Ecto neural progenitor cell (in vitro differentiated cells): ENCODE measurements at places on chromosomes 2 and 18.
A peak's percentile ranks its signal among the peaks of the same experiment; 100 is the strongest.

DNA sequence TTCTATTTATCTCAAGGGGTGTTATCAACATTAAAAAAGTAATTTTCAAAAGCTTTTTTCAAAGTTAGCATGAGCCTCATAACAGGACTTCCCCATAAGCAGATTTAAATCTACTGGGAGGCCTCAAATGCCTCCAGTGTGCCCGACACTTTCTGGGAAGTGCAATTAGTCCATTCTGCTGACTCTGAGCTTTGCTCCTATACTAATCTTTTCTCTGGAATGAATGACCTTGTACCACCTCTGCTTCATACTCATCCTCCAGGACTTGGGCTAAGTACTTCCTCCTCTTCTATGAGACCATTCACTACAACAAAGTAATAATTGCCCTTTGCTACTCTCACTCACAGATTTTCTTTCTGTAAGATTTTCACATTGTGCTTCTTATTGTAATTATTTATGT lies 111.1 kb downstream of the RIT2 start:
- no peak for DNase-seq

- peak; percentile 64 for DNase-seq
These were observed 97.9 kb upstream of the IL1R2 start for GRCh38 chr2:101893681-101894381.

DNA sequence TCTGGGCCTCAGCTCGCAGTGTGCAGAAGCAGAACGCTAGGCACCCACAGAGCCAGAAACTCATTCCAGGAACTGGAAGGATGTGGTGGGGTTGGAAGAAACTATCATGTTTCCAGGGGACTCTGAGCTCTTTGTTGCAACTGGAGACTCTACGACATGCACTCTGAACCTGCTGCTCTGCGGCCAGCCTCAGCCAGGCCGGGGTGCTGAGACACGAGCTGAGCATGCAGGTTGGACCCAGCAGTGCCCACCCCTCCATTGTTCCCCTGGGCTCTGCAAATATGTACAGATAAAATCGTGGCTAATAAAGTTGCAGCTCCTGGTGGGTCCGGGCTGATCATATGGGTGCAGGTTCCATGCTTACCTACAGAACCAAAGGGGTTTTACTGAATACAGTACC lies 37.6 kb upstream of the ARL4C start:
- DNase-seq: no peak

DNA sequence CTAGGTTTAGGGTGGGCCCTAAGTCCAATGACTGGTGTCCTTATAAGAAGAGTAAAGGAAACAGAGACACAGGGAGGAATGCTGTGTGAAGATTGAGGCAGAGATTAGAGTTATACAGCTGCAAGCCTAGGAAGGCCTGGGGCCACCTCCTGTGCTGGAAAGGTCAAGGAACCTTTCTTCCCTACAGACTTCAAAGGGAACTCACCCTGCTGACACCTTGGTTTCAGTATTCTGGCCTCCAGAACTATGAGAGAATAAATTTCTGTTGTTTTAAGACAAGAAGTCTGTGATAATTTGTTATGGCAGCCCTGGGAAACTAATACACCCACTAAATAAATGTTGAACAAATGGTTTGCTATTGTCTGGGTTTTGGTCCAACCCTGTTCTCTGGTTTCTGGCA lies 102.3 kb upstream of the NEUROD1 start:
- DNase-seq: no peak

GRCh38 chr2:86441392-86441881 lies 266 bp downstream of the KDM3A start:
- DNase-seq: no peak

DNA sequence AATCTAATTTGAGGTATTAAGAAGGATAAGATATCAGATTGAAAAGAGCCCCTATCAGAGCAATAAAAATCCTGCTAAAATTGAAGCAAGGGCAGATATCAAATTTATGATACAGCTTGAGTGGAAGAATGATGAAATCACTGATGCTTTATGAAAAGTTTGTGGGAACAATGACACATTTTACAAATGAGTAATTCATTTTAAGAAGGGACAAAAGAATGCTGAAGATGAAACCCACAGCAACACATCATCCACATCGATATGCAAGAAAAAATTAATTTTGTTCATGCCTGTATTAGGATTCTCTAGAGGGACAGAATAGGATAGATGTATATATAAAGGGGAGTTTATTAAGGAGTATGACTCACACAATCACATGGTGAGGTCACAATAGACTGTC lies 355.6 kb upstream of the GYPC start:
- no peak for DNase-seq

- no peak for DNase-seq
These were observed 134.9 kb downstream of the LTBP1 start for GRCh38 chr2:33081691-33082090.

GRCh38 chr2:215847056-215847455 lies 166.3 kb downstream of the MREG start:
- DNase-seq: no peak

GRCh38 chr2:101012054-101012705 lies 10.1 kb downstream of the RPL31 start:
- DNase-seq: no peak

DNA sequence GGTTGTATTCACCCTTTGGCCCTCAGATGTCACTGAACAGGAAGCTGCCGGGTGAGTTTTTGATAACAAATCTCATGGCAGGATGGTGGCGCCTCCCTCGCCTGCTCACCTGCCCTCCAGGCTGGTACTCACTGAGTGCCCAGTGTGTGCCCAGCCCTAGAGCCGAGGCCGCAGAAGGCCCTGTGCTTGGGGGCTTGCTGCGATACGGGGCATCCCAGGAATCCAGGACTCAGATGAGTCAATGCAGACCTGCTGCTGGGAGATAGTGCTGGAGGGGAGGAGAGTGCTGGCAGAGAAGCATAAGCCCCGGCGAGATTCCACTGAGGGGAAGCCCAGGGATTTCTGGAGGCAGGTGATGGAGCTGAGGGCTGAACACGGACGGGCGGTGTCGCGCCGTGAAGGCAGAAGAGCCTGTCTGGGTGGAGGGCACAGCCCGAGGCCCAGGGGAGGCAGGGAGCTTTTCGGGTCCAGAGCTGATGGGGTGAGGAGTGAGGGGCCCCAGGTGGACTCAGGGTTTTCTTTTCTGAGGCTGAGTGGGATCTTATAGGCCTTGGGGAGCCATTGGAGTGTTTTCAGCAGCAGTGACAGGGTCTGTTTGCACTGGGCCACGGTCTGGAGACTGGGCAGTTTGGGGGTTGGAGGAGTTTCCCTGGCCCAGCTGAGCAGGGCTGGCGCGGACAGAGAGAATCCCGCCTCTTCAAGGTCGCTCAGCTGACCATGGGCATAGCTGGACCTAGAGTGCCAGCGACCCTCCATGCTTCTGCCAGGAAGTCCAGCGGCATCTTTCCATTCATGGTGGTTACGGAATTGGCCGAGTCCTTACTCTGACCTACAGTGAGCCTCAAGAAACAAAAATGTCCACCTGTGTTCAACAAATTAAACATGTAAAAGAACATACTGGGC lies 35.5 kb downstream of the LDLRAD4 start:
- no peak for DNase-seq

DNA sequence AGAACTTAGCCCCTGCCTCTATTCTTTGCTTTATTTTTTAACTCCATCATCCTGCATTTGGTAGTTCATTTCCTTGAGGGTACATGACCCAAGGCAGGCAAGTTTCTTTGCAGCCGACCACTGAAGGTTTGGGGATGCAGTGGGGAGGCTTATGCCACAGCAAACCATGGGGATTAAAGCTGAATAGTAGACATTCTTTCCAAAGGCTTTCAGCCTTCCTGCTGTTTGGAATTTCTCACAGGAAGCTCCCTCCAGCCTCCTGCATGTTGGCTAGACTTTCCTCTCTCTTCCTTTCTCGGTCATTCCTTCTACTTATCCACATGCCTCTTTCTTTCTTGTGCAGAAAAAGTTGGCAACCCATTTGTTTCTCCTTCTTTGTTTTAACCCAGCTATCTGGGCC lies 77.3 kb downstream of the SOCS6 start:
- DNase-seq: peak; percentile 54

GRCh38 chr2:241965931-241966412 lies 96.4 kb downstream of the RTP5 start:
- no peak for DNase-seq

DNA sequence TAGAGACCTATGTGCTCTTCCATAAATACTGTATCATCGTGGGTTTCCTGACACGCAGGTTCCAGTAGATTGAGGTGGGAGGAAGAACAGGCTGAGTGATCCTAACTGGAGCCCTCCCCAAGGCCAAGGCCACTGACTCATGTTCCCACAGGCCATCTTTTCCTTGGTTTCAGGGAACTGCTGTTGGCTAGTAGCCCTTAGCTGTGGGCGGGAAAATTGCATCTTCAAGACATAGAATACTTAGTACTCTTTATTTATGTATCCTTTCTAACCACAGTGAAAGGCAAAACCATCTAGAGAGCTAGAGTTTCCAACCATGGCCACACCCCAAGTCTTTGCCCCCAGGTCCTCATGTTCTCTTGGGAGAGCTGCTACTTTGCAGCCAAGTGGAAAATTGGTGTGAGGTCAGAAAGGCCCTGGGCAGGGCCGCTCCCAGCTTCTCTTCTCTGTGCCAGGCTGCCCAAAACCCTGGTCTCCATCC lies 55.9 kb downstream of the COPS8 start:
- no peak for DNase-seq

DNA sequence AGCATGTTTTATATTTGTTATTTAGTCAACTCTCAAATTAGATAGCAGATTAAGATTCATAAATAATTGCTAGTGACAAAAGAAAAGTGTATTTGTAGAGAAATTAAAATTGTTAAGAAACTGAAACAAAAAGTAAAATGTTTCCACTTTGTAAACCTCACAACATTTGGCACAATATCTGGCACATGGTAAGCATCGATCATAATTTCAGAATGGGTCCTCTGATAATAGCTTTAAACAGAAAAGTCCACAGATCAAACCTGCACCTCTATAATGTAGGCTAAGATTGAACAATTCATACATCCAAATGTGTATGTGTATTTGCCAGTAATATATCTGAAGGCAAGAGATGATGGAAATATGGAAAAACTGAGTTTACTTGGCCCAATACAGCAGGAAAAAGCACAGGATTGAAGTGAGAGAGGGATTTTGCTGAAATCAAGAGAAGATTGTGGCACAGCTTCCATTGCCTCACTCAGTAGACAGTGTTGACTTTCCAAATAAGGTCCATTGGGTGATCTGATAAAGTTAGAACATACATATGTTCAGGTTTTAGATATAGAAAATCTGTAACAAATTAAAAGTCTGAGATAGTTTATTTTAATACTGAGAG lies 39.4 kb downstream of the COBLL1 start:
- DNase-seq: no peak

DNA sequence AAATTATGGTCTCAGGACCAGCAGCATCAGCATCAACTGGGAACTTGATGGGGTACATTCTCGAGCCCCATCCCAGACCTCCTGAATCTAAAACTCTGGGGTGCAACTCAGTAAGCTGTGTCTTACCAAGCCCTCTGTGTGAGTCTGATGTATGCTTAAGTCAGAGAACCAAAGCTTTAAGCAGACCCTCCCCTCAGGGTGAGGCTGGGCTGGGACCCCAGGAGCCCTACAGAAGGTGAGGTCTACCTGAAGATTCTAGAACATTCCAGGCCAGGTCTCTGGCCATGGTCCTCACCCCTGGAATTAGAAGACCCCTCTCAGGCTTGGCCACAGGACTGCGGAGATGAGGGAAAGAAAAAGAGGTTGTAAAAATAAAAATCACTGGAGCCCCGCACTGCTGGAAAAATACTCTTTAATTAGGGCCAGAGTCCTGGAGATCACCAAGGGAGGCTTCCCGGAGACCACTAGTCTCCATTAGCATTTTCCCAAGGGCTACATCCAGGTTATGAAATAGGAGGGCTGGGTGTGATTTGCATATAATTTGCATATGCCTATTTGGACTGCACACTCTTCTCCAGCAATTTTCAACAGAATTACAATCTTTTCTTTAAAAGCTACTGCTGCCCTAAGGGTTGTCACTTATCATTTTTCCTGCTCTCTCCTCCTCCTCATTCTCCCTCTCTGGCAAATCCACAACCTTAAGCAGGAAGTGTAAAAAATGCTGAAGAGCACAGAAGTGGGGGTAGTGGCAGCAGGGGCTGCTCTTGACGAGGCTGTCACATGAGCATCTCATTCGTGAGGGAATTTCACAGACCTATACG lies 100.2 kb downstream of the ZBTB7C start:
- DNase-seq: no peak
